ENCODE measurements at places on chromosomes 2 and 18. TPM values are rescaled to one million over a fixed set of nuclear protein-coding genes. Genes with fewer than 3 reads are reported as not detected.

RPRM gene
- 0.20 TPM for total RNA-seq

MC4R gene
- total RNA-seq, result not detected

UGGT1 gene
- 65.2 TPM for total RNA-seq

CHRNG gene
- total RNA-seq, result not detected

SAG gene
- 0.32 TPM for total RNA-seq

CLIP4 gene
- 24.5 TPM for total RNA-seq

ANTXR1 gene
- not detected for total RNA-seq
